ENCODE measurements at places on chromosomes 1 and 21. TPM values are rescaled to one million over a fixed set of nuclear protein-coding genes. Genes with fewer than 3 reads are reported as not detected.

Gene RPTN
- polyA plus RNA-seq: not detected

Gene LRRC38
- not detected for polyA plus RNA-seq

Gene MTARC1
- polyA plus RNA-seq: 5.4 TPM

Gene IL19
- not detected for polyA plus RNA-seq

Gene LCE2A
- polyA plus RNA-seq: not detected

Gene ERVH48-1
- polyA plus RNA-seq: not detected

Gene FCRLB
- polyA plus RNA-seq: 2.0 TPM

Gene LIN28A
- polyA plus RNA-seq: not detected

Gene FDPS
- 142 TPM for polyA plus RNA-seq

Gene HPDL
- 0.19 TPM for polyA plus RNA-seq

Gene LDLRAP1
- 15.8 TPM for polyA plus RNA-seq

Gene EFNA3
- 6.0 TPM for polyA plus RNA-seq

Gene TAL1
- polyA plus RNA-seq: not detected

Gene PIGR
- polyA plus RNA-seq: not detected

Gene DMRTA2
- polyA plus RNA-seq: not detected

Gene ZC3H12A
- 7.4 TPM for polyA plus RNA-seq

Gene RASSF5
- polyA plus RNA-seq: 2.2 TPM

Gene SHISAL2A
- 0.07 TPM for polyA plus RNA-seq

Gene IFI44L
- 1.1 TPM for polyA plus RNA-seq

Gene CTSS
- polyA plus RNA-seq: 2.3 TPM

Gene DDAH1
- 80.2 TPM for polyA plus RNA-seq

Gene RRP1
- polyA plus RNA-seq: 12.0 TPM

Gene GJA8
- not detected for polyA plus RNA-seq

Gene ARHGEF19
- polyA plus RNA-seq: 11.5 TPM

Gene CELSR2
- polyA plus RNA-seq: 3.5 TPM

Gene LEMD1
- not detected for polyA plus RNA-seq

Gene PTGFRN
- 22.4 TPM for polyA plus RNA-seq
